ENCODE measurements at places on chromosomes 2 and 18.

DNA sequence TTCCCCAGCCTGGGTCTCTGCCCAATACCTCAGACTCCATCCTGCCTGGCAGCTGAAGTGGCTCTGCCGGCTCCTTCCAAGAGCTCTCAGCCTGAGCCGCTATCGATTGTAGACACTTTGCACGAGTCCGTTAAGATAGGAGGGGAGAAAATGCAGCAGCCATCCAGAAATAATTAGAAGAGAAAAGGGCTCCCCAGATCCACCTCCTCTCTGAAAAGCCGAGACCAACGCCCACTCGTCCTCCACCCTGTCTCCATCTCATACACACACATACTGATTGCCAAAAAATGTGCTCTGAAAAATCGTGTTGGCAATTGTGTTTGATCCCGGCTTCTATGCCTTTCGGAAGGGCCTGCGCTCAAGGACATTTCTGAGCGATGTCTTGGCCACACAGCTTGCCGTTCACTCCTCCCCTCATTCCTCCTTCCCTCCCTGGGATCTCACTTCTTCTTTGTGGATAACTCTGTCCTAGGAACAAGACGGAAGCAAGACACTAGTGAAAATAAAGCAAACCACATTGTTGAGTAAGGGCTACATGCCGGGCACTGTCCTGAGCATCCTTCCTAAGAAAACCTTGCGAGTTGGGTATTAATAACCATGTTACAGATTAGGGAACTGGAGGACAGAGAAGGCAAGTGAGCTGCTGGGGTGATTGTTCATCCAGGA, 372.8 kb upstream of the MYT1L start:
- no peak for DNase-seq

GRCh38 chr2:143480601-143481236, 351.5 kb downstream of the ARHGAP15 start:
- DNase-seq, result no peak

DNA sequence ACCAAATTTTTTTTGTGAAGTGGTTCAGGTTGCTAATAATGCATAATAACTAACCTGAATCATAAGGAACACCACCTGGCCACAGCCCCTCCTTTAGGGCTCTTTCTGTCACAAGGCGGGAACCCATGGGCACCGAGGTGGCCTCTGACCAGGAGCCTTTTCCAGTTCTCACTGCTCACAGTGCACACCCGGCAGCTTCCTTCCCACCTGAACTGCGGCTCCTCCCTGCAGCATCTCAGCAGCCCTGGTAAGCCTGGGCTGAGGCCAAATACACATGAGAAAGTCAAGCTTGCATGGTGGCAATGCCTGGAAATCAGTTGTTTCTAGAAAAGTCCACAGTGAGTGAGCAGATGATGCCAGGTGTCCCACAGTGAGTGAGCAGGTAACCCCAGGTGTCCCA, 77.6 kb upstream of the SNTG2 start:
- no peak for DNase-seq

DNA sequence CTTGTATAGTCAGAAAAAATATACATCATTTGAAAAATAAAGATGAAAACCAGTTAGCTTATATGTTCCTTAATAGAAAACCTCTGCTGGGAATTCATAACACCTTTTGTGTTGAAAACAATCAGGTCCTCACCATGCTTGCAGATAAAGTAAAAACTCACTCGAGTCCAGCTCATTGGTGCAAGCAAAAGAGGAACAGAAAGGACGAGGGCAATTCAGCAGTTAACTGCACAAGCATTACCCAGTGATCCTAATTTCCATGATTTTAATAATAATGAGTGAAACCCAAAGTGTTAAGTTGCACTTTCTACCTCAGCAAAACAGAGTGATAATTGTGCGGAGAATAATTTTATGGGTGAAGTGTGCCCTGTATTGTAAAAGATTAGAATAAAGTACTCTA, 839.9 kb downstream of the BCL11A start:
- DNase-seq, result no peak

GRCh38 chr2:135585586-135585985, 54.3 kb downstream of the R3HDM1 start:
- DNase-seq, result no peak

DNA sequence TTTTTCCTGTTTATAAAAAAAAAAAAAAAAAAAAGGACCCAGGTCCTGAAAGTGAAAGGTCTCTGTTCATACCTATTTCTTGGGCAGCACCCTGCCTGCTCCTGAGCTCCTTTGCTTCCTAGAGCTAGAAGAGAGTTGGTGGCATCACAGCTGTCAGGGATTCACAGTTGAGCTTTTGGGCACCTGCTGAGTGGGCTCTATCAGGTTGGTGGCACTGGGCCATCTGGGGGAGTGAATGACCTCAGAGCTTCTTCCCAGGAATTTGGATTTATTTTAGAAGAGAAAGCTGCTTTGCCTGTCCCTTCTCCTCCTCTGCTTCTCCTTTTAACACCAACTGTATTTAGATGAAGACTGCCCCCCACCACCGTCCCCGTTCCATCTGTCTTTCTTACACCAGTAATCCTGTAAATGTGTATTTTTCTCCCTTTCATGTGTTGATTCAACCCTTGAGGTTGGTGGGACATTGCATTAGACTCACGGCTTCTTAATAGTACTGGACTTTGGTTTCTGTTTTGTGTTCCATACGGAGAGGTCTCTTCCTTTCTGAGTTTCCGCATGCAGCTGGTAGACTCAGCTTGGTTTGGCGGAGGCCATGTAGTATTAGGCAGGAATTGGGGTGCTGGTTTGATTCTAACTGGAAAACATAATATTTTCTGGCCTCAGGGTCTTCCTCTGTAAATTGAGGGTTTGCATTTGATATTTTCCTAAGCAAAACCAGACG, 7.6 kb upstream of the MGAT5 start:
- no peak for DNase-seq

- no peak for DNase-seq
Measured at GRCh38 chr18:26414901-26415440, 133.4 kb downstream of the KCTD1 start.

DNA sequence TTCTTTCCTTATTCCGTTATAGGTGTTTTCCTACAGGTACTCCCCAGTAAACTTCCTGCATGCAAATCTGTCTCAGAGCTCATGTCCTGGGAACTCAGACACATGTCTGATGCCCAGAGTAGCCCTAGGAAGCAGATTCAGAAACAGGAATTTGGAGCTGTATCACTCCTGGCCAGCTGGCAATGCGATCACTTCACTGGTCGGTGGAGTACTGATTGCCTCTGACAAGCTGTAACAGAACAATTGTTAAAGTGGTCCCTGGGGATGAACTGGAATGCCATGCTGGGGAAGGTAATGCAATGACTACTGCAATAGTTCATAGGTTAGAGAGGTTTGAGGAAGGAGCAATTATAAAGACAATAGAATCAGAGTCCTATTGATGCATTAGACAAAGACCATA, 131.6 kb upstream of the DOCK10 start:
- no peak for DNase-seq

DNA sequence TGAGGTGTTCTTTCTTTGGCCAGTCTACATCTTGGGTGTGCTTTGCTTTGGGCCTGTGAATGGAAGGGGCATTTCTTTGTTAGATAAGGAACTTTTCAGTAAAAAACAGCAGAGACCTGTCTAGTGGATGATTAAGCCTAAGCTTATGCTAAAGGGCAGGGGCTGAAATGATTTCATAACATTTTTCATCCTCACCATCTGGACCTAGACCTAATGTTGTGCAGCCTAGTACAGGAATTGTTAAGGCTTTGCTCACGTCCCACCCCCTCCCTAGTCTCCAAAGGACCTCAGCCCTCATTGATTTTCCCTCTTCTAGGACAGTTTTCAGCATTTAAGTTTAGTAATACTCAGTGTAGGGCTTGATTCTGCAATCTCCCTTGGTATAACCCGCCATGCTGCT, 111.8 kb downstream of the PRKCE start:
- DNase-seq, result no peak

GRCh38 chr2:152359573-152360363, 24.8 kb downstream of the FMNL2 start:
- DNase-seq, result no peak

DNA sequence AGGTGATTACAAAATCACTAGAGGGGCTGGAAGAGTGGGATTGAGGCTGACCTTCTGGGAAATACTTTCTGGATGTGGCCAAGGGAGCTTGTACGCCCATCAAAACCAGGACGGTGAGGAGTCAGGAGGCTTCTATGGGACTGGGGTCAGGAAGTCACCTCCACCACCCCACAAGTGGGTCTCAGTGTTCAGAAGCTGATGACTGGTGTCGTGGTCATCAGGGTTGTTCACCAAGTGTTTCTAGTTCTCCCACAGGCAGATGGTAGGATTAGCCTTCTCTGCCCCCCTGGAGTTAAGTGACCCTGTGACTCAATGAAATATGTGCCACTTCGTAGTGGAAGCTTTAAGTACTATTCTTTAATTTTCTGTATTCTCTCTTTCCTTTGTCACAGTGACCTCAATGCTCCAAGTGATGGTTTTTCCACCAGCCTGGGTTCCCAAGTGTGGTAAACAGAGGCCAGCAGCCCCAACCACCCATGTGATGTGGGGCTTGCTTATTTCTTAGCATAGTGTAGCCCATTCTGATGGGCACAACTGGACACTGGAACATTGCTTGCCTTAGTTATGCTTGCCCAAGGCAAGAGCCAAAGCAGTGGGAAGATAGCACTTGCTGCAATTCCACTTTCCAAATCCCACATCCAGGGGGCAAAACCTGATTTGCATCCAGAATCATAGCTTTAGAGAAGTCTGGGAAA, 258.8 kb downstream of the CYP26B1 start:
- no peak for DNase-seq

- DNase-seq, result no peak
Measured at GRCh38 chr2:12787891-12788801, 71.4 kb downstream of the TRIB2 start.

GRCh38 chr2:144659731-144660275, 139.9 kb upstream of the ZEB2 start:
- DNase-seq, result no peak

GRCh38 chr2:236370847-236371409, 106.7 kb upstream of the ASB18 start:
- no peak for DNase-seq

GRCh38 chr2:235951982-235952381, 216.2 kb downstream of the GBX2 start:
- no peak for DNase-seq

DNA sequence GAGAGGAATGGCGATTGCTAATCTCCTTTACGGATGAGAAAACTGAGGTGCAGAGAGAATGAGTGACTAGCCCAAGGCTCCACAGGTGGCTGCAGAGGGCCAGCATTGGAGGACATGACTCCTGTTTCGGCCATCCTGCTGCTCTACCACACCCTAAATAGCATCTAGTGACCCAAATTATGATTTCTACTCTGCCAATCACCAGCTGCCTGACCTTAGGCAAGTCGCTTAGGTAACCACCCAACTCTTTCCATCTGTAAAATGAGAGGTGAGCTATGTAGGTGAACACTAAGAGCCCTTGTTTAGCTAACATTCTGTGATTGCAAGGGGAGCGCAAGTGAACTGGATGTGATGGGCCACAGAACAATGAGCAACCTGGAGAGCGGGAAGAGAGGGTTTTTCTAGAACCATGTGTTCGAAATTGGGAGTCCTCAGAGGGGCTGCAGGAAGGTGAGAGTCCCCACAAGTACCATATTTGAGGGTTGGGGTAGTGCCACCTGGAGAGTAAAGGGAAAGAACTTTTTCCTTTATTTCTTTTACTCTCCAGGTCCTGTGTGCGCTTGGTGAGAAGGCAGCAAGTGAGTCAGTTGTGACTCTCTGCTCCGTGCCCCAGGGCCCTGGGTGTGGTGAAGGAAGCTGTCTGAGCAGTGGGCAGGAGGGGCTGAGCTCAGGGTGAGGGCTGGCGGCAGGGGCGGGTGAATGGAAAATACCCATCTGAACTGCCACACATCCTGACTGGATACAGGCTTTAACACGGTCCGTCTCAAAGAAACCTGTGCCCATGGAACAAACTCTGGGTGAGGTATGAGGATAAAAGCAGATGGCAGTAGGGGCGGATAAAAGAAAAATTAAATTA, 2.4 kb downstream of the CYP27C1 start:
- no peak for DNase-seq

- no peak for DNase-seq
Measured at GRCh38 chr18:23703057-23703986, 14.1 kb downstream of the LAMA3 start.

GRCh38 chr2:9595746-9596145, 35.1 kb downstream of the YWHAQ start:
- no peak for DNase-seq

- DNase-seq, result no peak
Measured at GRCh38 chr18:58113337-58113736, 69.3 kb downstream of the NEDD4L start.

GRCh38 chr2:1256632-1257324, 156.5 kb upstream of the TPO start:
- DNase-seq, result no peak

DNA sequence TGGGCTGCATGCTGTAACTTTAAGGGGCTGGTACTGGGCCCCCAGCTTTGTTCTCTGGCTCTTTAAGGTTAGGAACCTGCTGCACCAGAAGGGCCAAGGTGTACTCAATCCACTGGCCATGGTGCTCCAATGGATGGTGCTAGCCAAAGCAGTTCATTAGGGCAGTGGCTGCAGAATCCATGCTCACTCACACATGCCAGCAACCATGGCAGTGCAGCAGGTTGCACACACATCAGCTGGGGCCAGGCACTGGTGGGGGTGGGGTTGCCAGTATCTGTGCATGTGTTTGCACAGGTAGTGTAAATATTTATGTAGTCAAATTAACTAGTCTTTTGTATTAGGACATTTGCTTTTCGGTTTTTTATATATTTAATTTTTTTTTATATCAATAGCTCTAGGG, 228.3 kb upstream of the EPC2 start:
- no peak for DNase-seq

GRCh38 chr2:238643400-238643907, 204.4 kb upstream of the TWIST2 start:
- no peak for DNase-seq

- DNase-seq, result no peak
Measured at GRCh38 chr2:126843081-126843480, 55.6 kb upstream of the TEX51 start.

DNA sequence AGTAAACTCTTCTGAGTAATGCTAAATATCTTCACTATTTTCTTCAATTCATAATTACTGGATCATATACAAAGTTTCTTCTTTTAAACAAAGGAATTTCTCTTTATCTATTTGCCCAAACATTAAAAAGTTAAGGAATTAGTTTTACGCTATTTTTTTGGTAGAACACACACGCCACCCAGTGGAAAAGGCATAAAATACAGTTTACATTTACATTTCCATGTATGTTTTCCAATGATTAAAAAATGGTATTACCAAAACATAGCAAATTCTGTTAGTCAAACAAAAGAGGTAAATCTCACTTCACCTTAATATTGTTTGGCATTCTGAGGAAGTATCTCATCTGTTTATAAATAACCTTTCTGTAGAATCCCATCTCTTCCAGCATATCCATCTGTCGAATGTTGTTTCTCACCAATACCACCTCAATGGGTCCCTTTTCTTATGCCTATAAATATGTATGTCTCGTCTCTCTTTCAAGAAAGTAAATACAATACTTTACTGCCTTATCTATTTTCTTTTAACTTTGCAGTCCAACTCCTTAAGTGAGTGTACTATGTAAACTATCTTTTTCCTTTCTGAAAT, 7.2 kb downstream of the BOLL start:
- DNase-seq, result no peak

Measured in activated naive CD4-positive, alpha-beta T cell (primary cell).